ENCODE measurements at places on chromosomes 13 and 19. TPM values are rescaled to one million over a fixed set of nuclear protein-coding genes. Genes with fewer than 3 reads are reported as not detected.

DNA sequence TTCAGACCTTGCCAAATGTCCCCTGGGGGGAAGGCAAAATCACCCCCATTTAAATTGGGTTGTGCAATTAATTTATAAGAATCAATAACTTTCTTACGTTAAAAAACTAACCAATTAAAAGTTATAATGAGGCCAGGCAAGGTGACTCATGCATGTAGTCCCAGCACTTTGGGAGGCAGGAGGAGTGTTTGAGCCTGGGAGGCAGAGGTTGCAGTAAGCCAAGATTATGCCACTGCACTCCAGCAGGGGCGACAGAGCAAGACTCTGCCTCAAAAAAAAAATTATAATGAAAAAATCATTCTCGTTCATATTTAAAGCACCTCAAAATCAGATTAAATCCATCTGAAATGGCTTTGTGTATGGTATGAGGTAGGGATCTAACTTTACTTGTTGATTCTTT lies 18.4 kb upstream of the SIGLEC14 start:
- no peak overlapping the region for H3K4me3 ChIP-seq
- no peak overlapping the region for H3K27ac ChIP-seq
- H3K4me1 ChIP-seq = no peaks in the 10 kb centered on the region
- peaks cover 21% of the 10 kb centered on the region for H3K27me3 ChIP-seq

DNA sequence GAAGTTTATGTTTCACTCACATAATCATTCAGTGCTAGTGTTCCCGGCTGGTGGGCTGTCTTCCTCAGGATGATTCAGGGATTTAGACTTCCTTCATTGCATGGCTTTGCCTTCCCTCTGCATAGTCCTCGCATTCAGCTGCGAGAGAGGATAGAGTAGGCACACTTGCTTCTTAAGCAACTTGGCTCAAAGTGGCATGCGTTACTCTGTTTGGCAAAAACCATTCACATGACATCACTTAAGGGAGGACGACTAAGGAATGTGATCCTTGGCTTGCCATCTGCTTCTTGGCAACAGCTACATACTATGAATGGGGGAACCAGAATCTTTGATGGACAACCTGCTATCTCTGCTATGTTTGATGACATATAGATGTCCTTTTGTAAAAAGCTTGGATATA lies 359.3 kb downstream of the TDRD3 start:
- no peak overlapping the region for H3K4me3 ChIP-seq
- no peak for DNase-seq
- H3K36me3 ChIP-seq = no peaks in the 10 kb centered on the region
- H3K27ac ChIP-seq = no peak overlapping the region
- H3K27me3 ChIP-seq = no peaks in the 10 kb centered on the region
- H3K4me1 ChIP-seq = no peaks in the 10 kb centered on the region

DNA sequence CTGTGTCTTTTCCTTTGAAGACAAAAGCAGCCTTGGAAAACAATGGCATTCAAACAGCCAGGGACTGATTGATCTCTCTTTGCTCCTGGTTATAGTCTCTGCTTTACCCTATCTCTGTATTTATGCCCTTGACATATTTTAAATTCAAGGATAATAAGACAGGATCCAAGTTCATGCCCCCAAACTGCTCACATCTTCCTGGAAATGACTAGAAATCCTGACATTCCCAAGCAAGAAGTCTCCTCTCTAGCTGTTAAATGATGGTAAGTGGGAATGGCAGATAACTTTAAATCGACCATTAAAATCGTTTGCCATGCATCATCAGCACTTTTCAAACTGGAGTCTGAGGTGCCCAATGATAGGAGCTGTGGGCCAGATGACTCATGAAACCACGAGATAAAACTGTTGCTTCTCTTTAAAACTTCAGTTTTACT lies 435.6 kb downstream of the FOXO1 start:
- no peak for DNase-seq
- no peak overlapping the region for H3K4me3 ChIP-seq
- peaks cover 34% of the 10 kb centered on the region for H3K4me1 ChIP-seq

- no peak overlapping the region for H3K27ac ChIP-seq
- no peaks in the 10 kb centered on the region for H3K36me3 ChIP-seq
- peaks cover 59% of the 10 kb centered on the region for H3K27me3 ChIP-seq
- no peak overlapping the region for H3K4me3 ChIP-seq
- no peaks in the 10 kb centered on the region for H3K4me1 ChIP-seq
Measured at GRCh38 chr19:38216785-38217641, 7.0 kb downstream of the DPF1 start.

DNA sequence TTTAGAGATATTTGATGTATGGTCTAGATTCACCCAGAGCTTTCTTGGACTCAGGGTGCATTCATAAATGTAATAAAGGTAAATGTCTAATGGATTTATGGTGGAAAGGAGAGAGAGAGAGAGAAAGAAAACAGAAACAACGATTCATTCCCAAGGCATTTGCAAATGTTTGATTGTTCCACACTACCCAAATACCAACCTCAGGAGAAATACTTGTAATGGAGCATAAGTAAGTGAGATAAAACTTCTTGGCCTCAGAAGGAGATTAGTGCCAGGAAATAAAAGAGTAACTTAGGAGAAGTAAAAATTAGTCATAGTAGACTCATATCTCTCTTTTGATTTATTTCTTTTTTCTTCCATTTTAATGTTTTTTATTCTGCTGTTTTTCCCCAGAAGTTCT lies 40.6 kb upstream of the DGKH start:
- H3K4me3 ChIP-seq = no peak overlapping the region
- H3K4me1 ChIP-seq = no peaks in the 10 kb centered on the region
- H3K27ac ChIP-seq = no peak overlapping the region
- no peaks in the 10 kb centered on the region for H3K36me3 ChIP-seq

DNA sequence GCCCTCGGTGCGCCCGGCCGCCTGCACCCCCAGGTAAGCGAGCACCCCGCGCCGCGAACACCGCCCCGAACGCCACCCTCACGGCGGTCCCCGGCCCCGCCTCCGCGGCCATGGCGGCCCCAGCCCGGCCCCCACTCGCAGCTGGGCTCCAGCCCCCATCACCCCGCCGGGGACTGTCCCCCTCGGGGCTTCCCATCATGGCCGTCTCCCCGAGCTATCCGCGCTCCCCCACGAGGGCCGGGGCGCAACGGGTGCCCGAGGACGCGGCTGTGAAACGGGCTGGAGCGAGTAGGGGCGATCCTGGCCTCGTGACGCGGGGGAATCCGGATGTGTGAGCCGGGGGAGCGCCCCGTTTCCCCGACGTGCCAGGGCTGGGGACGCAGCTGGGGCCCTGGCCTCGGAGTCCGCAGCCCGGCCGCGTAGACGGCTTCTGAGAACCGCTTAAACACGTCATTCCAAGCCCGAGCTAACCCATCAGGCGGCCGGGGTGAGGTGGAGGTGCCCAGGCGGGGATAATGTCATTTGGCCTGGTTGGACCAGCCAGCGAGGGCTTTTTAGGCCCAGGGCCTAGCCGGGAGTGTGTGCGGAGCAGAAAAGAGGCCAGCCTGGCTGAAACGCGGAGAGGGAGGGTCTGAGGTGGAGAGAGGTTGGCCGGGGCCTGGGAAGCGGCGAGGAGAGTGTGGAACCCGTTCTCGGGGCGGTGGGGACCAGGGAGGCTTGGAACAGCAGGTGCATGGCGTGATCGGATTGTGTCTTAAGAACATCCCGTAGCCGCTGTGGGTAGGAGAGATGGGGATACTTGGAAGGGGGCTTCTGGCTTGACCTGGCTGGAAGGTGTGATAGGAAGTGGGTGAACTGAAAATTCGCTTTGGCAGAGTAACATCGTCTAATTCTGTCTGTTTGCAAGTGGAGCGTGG lies 550 bp downstream of the CERS4 start:
- H3K27ac ChIP-seq = no peak overlapping the region
- no peaks in the 10 kb centered on the region for H3K36me3 ChIP-seq
- peaks cover 6% of the 10 kb centered on the region for H3K27me3 ChIP-seq

Gene LSR
- 1.9 TPM for total RNA-seq

GRCh38 chr13:100240109-100240779 lies 151.4 kb downstream of the PCCA start:
- H3K36me3 ChIP-seq = no peaks in the 10 kb centered on the region
- no peak overlapping the region for H3K27ac ChIP-seq
- H3K27me3 ChIP-seq = no peaks in the 10 kb centered on the region
- no peaks in the 10 kb centered on the region for H3K4me1 ChIP-seq
- DNase-seq = no peak
- no peak overlapping the region for H3K4me3 ChIP-seq

- no peak overlapping the region for H3K4me3 ChIP-seq
- H3K27ac ChIP-seq = no peak overlapping the region
- no peaks in the 10 kb centered on the region for H3K4me1 ChIP-seq
Measured at GRCh38 chr13:81987677-81988357, 1646.9 kb upstream of the SPRY2 start.

GRCh38 chr19:4294389-4294788 lies 7.8 kb downstream of the TMIGD2 start:
- H3K27me3 ChIP-seq = peaks cover 23% of the 10 kb centered on the region
- DNase-seq = no peak
- no peak overlapping the region for H3K4me3 ChIP-seq
- no peaks in the 10 kb centered on the region for H3K4me1 ChIP-seq

GRCh38 chr13:114062341-114062740 lies 70.1 kb downstream of the RASA3 start:
- no peaks in the 10 kb centered on the region for H3K36me3 ChIP-seq
- H3K27ac ChIP-seq = no peak overlapping the region
- H3K4me1 ChIP-seq = peaks cover 39% of the 10 kb centered on the region
- H3K27me3 ChIP-seq = no peaks in the 10 kb centered on the region
- H3K4me3 ChIP-seq = no peak overlapping the region
- no peak for DNase-seq

Measured in psoas muscle (tissue), 8 donors.